ENCODE measurements at places on chromosomes 4 and X.
A peak's percentile ranks its signal among the peaks of the same experiment; 100 is the strongest.

- DNase-seq: no peak
These were observed 15.3 kb downstream of the CPZ start for GRCh38 chr4:8607603-8608481.

DNA sequence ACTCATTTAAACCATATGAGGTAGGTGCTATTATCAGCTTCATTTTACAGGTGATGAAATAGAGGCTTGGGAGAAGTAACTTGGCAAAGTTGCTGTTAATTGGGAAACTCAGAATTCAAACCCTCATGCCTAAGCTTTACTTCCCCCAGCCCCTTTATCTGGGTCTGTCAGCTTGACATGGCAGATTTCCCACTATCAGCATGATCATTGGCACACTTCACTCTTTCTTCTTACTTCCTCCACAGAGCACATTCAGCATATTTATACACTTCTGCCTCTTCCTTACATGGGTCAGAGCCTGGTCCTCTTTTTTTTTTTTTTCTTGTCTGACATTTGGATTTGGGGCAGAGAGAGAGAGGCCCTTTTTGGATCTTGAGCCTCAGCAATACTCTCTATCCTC lies 56.5 kb upstream of the ARX start:
- no peak for DNase-seq

GRCh38 chrX:69051901-69052300 lies 113.4 kb downstream of the PJA1 start:
- no peak for DNase-seq

DNA sequence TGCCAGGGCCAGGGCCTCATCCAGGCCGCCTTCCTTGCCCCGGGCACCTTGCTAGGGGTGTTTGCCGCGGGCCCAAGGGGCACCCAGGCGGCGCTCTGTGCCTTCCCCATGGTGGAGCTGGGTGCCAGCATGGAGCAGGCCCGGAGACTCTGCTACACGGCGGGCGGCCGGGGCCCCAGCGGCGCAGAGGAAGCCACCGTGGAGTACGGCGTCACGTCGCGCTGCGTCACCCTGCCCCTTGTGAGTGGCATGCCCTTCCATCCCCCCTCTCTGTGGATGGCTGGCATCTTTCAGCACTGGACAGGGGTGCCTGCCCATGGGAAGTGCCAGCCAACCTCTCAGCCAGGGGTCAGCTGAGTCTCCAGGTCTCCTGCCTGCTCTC lies 3.6 kb downstream of the PLXNB3 start:
- no peak for DNase-seq

- DNase-seq: no peak
These were observed 343.9 kb downstream of the MAGEB5 start for GRCh38 chrX:26559855-26560254.

- no peak for DNase-seq
These were observed 22.2 kb upstream of the SYNPO2 start for GRCh38 chr4:118866442-118866841.

- DNase-seq: no peak
These were observed 278.5 kb upstream of the UGT8 start for GRCh38 chr4:114320126-114320525.

GRCh38 chr4:120858776-120859175 lies 63.8 kb downstream of the PRDM5 start:
- DNase-seq: no peak

DNA sequence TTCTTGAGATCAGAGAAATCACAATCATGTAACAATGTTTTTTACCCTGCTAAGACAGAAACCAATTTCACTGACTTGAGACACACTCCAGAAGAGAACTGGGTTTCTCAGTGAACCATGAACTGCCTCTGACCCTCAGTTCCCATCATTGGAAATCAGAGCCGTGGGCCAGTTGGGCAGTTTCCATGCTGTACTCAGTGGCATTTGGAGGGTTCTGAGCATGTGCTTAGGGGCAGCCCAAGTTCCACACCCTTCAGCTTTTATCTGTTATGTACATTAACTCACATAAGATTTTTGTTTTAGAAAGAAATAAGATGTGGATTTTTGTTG lies 77.9 kb downstream of the BTC start:
- DNase-seq: no peak

- DNase-seq: no peak
These were observed 54.3 kb downstream of the TSC22D3 start for GRCh38 chrX:107721318-107721717.

- no peak for DNase-seq
These were observed 170.6 kb downstream of the MSN start for GRCh38 chrX:65837875-65838549.

GRCh38 chr4:101596781-101597552 lies 193.6 kb upstream of the BANK1 start:
- DNase-seq: no peak

GRCh38 chr4:25913056-25913850 lies 767 bp upstream of the SMIM20 start:
- DNase-seq: no peak

GRCh38 chrX:45622538-45622937 lies 421.9 kb upstream of the DIPK2B start:
- DNase-seq: no peak

DNA sequence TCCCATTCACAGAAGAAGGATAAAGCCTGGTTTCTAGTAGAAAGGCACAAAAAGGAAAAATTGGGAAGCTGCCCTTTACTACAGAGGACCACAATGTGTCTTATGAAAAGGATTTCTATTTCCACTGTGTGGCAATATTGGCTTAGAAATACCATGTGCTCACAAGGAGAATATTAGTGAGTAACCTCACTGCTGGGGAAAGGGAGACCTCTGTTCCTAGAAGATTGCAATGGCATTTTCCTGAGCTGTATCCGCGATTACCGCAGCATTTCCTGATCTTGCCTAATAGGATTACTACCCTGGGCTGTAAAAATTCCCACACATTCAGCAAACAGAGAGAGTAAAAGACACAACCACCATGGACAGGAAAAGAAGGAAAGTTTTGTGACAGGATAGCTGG lies 308.8 kb upstream of the TECRL start:
- peak; percentile 31 for DNase-seq

GRCh38 chr4:15004739-15005301 lies 2.5 kb downstream of the CPEB2 start:
- peak; percentile 78 for DNase-seq

Data from midbrain (tissue), 1 donor.